ENCODE measurements at places on chromosomes 11 and 22.

GRCh38 chr11:92980312-92980711 is 10.9 kb downstream of the MTNR1B start:
- no peak for DNase-seq

- no peak for DNase-seq
Observed at GRCh38 chr11:113384551-113384950, 3.0 kb upstream of the ANKK1 start.

- DNase-seq = no peak
Observed at GRCh38 chr11:82049199-82049598, 684.5 kb downstream of the FAM181B start.

GRCh38 chr22:35970616-35971455 is 57.8 kb downstream of the RBFOX2 start:
- DNase-seq = no peak

GRCh38 chr11:119758291-119758690 is 29.3 kb upstream of the NECTIN1 start:
- DNase-seq = no peak

GRCh38 chr11:121300313-121300971 is 7.9 kb downstream of the SC5D start:
- peak; percentile 8 for DNase-seq

DNA sequence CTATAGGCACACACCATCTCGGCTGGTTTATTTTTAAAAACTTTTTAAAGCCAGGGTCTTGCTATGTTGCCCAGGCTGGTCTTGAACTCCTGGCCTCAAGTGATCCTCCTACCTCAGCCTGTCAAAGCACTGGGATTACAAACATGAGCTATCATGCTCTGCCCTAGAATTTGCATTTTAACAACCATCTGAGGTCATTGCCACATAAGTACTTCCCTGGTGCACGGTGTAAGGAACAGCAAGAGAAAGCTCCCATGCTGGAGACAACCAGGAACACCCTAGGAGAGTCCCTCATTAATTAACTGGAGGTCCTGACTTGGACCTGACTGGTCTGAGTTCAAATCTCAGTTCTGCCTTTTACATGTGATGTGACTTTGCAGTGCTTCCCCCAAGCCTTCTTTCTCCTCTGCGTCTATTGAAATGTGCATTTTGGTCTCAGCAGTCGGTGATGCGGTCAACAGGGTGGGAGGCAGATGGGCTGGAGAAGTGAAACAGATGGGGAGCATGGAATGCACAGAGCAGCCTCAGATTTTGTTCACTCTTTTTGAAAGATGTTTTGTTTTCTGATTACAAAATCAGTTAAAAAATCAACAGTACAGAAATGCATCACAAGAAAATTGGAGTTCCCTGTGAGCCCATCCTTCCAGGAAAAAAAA is 146.5 kb downstream of the MYO18B start:
- no peak for DNase-seq

DNA sequence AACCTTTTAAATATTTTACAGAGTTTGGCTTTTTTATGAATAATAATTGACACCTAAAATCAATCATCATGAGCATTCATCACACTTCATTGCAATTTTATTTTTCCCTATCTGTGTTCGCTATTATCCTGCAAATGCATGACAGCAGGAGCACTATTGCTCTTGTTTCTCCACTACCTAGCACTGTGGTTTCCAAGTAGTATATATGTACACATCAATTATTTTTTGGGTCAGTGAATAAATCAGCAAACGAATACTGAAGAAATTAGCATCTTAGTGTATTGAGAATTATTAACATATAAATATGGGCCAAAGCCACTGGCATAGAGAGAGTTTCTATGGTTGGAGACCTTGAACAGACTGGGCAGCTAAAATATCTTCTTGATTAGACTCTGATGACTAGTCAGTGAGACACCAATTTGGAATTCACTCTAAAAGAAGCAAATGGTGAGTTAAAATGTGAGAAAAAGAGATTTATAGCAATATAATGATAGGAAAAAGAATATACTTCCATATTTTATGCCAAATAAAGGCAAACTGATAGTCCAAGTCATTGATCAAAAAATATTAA is 731.1 kb upstream of the LUZP2 start:
- DNase-seq = no peak

- DNase-seq = no peak
Observed at GRCh38 chr22:37461961-37462360, 24.2 kb downstream of the MFNG start.

DNA sequence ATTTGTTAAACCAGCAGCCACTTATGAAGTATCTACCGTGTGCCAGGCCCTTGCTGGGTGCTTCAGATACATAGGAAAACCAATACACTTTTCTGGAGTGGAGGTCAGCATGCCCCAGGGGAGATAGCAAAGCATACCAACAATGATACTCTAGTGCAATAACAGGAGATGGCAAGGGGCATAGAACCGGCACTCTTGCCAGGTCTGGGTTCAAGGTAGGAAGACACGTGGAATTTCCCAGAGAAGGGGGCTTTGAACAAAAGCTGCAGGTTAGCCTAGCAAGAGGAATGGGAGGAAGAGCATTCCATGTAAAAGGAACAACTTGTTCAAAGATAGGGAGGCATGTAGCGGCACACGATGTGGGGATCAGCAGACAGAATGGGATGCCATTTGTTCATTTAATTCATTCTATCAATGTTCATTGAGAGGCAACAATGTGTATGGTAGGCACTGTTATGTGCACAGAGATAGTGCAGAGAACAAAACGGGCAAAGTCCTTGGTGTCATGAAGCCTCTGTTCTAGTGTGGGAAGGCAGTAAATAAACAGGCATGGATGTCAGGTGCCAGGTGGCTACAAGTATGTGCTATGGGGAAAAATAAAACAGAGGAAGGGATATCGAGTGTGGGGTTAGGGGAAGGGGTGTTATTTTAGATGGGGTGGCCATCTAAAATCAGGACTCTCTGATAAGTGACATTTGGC is 162.6 kb upstream of the E2F8 start:
- DNase-seq = no peak

DNA sequence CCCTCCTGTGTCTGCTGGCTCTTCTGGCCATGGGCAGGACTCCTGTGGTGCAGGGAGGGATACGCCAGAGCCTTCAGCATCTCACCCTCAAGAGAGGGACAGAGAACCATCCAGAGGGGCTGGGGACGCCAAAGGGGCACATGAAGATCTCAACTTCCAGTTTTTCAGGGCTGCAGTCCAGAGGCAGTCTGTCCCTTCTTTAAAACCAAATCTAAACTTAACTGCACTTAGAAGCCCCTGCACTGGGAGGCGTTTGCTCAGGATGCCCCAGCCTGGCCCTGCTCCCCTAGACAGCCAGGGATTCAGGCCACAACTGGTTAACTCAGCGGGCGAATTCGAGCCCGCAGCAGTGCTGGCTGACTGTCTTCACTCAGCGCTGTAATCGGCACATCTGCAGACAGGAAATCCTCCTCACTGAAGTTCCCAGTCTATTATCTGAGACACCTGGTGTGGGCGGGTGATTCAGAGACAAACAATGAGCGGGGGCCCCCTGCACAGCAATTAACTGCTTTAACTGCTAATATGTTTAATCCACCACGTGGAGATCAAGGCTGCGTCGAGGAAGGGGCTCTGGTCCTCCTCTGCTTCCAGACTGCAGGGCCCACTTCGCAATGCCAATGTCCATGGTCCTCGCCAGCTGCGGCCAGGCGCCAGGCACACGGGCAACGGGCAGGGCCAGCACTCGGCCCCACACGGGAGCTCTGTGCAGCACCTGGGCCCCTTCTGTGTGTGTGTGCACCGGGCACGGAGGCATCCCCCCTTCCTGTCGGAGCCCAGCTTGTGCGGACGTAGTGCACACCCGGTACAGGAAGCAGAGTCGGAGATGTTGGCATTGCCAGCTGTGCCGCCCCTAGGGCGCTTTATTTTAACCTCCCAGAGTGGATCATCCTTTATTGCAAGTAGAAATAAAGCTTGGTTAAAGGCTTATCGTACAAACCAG is 36.9 kb upstream of the GNB1L start:
- DNase-seq = peak; percentile 95

- peak; percentile 41 for DNase-seq
Observed at GRCh38 chr11:13384908-13385640, 77.9 kb downstream of the BTBD10 start.

DNA sequence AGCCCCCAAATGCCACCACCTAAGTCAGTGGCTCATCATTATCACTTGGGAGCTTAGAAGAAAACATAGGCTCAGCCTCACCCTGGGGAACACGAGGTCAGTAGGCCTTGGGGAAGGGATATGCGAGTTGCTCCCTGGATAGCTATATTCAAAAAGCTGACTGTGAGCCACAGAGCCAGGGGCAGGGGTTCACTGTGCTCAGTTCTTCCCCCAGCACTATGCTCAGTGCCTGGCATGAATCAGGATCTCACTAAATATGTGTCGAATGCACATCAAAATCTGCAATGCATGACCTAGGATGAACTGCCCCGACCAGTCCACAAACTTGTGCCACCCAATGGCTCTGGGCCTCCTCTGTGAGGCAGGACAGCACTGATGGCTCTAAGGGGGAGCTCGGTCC is 35.1 kb downstream of the THOC5 start:
- DNase-seq = no peak

- DNase-seq = no peak
Observed at GRCh38 chr11:128416976-128417375, 170.4 kb downstream of the ETS1 start.

DNA sequence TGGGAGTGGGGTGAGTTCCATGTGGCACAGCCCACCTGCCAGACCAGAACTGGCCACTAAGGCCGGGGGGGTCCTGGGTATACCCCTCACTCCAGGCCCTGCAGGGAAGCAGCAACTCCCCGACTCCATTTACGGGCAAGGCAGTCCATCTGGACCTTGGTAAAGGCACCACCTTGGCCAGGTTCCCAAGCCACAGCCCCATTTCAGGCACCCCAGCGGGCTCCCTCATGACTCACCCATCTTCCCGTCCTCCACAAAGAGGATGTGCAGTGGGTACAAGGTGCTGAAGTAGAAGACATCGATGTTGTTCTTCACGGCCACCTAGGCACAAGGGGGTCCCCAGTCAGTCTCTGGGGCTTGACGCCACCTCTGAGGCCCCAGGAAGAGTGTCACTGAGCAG is 15.7 kb upstream of the RASL10A start:
- no peak for DNase-seq

- DNase-seq = no peak
Observed at GRCh38 chr22:35542157-35542938, 1.7 kb downstream of the RASD2 start.

DNA sequence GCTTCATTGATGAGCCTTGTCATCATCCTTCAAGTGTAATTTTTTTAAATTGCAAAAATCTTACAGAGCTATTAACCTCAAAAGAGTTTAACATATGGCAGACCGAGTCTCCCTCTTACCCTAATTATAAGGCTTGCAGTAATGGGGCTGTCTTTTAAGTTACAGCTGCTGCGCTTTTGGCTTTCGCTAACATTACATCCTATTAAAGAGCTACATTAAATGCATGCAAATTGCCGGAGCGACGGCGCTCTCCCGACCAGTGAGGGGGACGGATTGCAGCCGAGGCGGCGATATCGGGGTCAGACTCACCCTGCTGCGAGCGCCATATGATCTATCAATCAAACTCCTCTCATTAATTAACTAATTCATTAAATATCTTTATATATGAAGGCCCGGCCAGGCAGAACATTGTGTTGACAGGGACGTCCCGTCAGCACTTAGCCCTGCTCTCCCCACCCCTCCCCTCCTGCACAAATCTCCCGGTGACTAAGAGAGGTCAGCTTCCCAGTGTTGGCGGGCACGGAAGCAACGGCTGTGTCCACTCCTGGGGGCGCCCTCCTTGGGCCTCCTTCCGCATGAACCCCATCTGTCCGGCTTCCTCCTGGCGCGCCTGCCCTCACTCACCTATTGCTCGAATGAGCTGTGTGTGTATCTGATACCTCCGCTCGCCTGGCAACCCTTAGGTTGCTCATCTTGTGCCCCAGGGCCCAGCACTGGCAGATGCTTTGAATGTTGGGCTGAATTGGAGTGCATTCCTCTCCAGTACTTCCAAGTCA is 156.0 kb upstream of the CADM1 start:
- DNase-seq = peak; percentile 35

DNA sequence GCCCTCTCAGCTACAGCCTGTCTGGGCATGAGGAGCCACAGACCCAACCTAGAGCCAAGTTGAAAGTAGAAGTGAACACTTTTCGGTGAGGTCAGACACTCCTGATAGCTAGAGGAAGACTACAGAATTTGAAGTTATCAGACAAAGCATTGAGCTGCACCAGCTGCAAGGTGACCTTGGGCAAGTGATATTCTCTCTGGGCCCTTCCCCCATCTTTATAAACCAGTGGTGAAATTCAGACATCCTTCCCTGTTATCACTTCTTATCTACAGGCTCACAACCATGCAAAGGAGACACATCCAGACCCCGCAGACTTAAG is 8.0 kb upstream of the PMM1 start:
- DNase-seq = no peak

- DNase-seq = no peak
Observed at GRCh38 chr11:65434057-65434666, 11.6 kb downstream of the NEAT1 start.

DNA sequence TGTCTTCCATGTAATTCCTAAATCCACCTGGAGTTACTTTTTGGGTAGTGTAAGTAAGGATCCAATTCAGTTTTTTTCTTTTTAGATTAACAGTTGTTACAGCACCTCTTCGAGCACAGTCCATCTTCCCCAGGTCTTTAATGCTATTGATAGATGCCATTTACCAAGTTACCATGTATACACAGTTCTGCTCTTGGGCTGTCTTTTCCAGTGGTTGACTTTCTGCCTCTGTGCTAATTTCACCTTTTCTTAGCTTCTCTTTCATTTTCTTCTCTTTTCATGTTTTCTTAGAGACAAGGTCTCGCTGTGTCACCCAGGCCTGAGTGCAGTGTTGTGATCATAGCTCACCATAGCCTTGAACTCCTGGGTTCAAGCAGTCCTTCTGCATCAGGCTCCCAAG is 12.0 kb downstream of the ATXN10 start:
- no peak for DNase-seq

GRCh38 chr11:8025123-8025522 is 38.0 kb downstream of the EIF3F start:
- no peak for DNase-seq

- no peak for DNase-seq
Observed at GRCh38 chr11:128726458-128727139, 32.7 kb downstream of the FLI1 start.

GRCh38 chr11:70543611-70544010 is 145.3 kb downstream of the CTTN start:
- DNase-seq = no peak

GRCh38 chr11:19286411-19286810 is 45.7 kb upstream of the E2F8 start:
- no peak for DNase-seq

DNA sequence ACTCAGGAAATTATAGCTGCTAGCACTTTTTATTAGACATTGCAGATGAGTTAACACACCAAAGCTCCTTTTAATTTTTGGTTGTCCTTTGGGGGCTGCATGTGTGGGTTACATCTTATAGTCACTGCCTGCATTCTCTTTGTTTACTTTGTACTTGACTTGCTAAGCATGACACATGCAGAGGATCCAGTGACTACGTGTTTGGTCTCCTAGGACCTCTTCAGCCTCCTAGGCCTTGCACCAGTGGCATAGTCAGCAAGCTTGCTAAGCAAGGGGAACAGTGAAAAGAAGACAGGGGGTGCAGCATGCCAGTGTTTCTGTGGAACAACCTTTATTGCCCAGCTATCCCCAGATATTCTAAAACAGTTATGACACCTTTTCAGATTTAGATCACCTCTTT is 108.2 kb downstream of the PAX6 start:
- DNase-seq = no peak

GRCh38 chr11:73402834-73403185 is 26.6 kb downstream of the RELT start:
- no peak for DNase-seq

- DNase-seq = no peak
Observed at GRCh38 chr22:33044112-33044511, 14.1 kb downstream of the SYN3 start.

- DNase-seq = no peak
Observed at GRCh38 chr22:43707648-43708047, 104.5 kb downstream of the EFCAB6 start.
